ENCODE measurements at places on chromosomes 2 and 18.

- DNase-seq = no peak
Observed at GRCh38 chr18:44638034-44638540, 42.6 kb upstream of the SETBP1 start.

GRCh38 chr18:79664525-79665125, 15.0 kb upstream of the CTDP1 start:
- DNase-seq = no peak

DNA sequence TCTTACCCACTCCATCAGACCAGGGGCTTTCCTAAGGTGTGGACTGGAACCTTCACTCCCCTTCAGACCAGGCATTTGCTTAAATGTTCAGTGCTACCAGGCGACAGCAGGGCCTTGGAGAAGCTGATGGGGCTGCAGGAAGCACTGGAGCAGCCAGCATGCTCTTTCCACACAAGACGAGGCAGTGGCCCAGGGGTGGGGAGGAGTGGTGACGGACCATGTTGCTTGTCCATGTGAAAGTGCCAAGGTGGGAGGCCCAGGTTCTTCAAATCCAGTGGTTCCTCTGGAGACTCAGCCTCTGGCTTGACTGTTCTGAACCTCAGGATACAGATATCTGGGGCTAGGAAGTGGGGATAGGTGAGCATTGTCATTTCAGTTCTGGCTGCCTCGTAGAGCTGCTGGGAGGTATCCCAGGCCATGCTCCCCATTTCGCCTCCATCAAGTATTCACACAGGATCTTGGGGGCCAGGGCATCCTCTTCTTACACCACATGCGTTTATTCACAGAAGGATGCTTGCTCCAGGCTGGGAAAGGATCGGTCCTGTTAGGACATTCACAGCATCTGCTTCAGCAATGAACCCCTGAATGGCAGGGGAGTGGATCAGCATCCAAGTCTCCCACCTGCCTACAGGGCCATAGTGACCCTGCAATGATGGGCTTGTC, 62.2 kb downstream of the SFXN5 start:
- no peak for DNase-seq

- DNase-seq = no peak
Observed at GRCh38 chr2:100119235-100119634, 23.2 kb downstream of the AFF3 start.

DNA sequence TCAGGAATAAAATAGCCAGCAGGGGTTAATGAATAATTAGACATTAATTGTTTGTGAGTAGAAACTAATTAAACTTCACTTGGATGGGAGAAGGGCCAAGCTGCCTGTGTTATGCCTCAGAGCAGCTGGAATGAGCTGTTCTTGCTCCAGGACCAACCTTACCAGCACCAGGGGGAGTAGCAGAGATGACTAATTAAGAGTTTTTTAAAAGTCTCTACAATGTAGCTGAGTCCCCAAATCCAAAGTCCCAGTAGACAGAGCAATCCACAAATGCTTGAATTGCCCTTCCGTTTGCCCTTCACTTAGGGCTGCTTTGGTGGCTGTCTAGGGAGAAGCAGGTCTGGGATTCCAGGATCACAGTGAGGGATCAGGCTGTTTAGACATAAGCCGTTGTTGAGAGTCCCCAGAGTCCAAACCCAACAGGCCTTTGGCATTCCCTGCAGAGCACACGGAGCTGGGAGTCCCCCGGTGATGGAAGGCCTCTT, 59.4 kb downstream of the RHOB start:
- no peak for DNase-seq

DNA sequence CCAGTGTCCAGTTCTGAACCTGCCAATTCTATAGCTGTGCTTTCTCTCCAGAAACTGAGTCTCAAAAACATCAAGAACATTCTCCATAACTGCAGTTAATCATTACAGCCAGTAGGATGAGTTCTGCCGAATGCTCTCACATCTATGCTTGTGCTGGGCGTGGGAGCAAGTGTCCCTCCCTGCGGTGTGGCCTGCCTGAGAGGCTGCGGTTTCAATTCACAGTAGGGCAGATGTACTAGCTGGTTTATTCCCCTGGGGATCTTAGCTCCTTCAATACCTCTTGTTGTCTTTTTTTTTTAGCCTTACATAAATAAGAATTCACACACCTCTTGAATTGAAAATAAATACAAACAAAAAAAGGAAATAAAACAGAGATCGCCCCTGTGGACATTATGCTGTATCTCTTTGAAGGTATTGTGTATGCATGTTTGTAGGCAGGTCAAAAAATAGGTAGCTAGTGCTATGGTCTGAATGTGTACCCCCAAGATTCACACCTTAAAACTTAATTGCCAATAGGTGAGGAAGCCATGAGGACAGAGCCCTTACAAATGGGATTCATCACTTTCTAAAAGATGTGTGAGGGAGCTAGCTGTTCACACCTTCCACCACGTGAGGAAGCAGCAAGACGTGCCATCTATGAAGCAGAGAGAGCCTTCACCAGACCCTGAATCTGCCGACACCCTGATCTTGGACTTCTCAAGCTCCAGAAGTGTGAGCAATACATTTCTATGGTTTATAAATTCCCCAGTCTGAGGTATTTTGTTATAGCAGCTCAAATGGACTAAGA, 74.3 kb downstream of the BCL2L11 start:
- DNase-seq = no peak

- DNase-seq = no peak
Observed at GRCh38 chr2:220985561-220985960, 586.5 kb downstream of the EPHA4 start.

DNA sequence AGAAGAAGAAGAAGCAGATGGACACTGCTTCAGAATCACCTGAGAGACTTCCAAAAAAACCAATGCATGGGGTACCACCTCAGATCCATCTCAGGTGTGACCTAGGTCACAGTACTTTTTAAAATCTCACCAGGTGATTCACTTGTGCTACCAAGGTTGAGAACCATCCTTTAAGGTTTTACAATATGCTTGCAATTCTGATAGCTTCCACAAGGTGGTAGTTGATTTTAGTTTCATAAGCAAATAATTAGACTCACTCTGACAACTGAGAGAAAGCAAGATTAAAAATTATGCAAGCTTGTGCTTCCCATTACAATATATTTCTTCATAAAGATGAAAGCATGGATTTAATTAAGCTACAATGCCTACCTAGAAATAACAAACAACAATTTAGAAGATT, 355.1 kb downstream of the EN1 start:
- DNase-seq = no peak

DNA sequence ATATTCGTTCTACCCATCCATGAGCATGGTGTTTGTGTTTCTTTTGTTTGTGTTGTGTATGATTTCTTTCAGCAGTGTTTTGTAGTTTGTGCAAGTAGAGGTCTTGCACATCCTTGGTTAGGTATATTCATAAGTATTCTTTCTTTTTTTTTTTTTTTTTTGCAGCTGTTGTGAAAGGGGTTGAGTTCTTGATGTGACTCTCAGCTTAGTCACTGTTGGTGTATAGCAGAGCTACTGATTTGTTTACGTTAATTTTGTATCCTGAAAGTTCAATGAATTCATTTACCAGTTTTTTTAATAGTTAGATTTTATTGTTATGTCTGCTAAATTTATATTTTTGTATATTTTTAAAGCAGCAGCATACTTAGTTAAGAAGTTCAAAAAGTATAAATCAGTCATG, 834.4 kb upstream of the NRXN1 start:
- DNase-seq = no peak

- no peak for DNase-seq
Observed at GRCh38 chr2:183243758-183244157, 119.5 kb downstream of the NUP35 start.

DNA sequence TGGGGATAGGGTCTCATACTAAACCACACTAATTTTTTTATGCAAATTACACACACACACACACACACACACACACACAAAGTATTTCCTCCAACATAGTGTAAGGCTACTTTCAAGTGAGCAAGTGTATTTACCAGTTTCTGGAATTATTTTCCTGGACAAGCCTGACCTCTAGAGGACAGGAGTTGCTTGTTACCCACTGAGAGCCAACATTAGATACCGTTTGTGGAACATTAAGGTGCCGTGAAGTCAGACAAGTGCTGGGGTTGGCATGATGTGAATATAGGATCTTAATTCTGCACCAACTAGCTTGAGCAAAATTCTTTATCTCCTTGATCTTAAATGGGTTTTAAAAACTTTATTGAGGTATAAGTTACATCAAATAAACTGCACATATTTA, 39.3 kb upstream of the SERPINB2 start:
- no peak for DNase-seq

DNA sequence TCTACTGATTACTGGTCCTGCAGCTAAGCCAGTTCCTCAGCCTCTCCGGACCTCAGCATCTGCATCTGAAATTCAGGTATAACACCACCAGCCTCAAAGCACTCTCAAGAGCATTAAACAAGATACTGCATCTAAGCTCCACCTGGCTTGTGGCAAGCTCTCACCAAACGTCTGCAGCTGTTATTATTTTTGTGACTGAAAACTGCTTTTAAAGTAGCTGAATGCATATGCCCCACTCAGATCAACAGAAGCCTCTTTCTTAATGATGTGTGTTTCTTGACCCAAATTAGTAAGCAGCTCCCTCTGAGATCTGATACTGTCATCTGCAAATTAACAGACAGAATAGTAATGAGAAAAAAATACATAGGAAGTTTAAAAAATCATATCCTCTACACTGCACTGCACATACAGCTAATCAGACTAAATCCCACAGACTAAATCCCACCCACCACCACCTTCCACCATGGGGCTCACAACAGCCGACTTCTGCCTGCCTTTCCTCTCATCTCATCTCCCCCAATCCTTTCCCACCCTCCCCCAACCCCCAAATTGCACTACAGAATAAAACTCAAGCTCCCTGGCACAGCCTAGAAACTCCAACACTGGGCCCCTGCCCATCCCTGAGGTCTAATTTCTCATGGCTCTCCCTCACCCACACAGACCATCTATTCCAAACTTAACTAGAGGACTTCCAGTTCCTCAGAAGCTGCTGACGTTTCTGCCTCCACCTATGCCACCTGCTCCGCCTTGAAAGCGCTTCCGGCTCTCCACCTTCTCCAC, 52.9 kb downstream of the TMEM163 start:
- DNase-seq = no peak

GRCh38 chr2:202529389-202529788, 105.4 kb upstream of the FAM117B start:
- DNase-seq = no peak

DNA sequence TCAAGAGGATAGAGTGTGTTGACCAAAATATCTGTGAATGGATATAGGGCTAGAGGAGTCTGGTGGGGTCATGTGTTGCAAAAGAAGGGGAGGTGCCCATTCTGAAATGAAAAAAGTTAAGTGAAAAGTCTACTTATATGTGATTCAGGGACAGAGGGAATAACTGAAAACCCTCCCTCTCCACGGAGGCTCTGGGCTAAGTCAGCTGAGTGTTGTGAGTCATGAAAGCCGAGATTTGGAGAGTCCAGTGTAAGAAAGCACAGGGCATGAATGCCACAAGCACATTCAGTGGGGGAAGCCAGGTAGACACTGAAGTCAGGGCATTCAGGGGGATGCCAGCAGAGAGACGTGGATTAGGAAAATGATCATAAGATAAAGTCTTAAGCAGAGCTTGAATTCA, 871.9 kb downstream of the TSN start:
- DNase-seq = no peak

- no peak for DNase-seq
Observed at GRCh38 chr18:67425672-67426071, 90.8 kb downstream of the DSEL start.

GRCh38 chr18:76260941-76261472, 234.0 kb downstream of the ZNF516 start:
- no peak for DNase-seq

DNA sequence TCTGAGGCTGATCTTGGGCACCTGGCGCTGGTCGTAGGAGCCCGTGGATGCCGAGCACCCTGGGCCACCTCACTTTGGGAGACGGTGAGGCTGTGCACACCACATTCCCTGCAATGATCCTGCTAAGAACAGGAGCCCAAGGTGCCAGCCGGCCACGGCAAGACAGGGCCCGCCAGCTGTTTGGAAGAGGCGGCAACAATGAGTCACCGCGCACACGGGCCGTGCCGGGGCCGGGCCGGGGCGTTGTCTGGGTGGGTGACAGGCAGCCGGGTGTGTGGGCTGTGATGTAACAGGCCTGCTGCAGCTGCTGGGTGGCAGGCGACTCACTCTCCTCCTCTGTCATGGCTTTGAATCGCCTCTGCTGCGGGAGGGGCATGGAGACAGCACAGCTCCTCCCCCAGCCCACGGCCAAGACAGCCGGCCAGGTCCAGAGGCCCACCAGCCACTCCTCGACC, 49.7 kb upstream of the ODC1 start:
- no peak for DNase-seq

DNA sequence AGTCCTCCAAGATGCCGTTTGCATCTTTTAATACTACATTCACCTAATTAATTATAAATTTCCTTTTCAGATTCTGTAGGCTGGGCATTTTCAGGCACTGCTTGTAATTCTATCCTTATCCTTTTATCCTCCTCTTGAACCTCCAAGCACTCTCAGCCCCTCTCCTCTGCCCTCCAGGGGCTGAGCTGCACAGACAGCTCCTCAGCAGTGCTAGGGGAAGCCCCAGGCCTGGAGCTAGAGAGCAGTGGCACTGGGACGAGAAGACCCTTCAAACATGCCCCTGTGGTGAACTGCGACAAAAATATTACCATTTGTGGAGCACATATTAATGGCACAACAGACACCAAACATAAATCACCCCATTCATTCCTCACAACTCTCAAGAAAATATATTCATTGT, 32.9 kb downstream of the CFAP210 start:
- no peak for DNase-seq

DNA sequence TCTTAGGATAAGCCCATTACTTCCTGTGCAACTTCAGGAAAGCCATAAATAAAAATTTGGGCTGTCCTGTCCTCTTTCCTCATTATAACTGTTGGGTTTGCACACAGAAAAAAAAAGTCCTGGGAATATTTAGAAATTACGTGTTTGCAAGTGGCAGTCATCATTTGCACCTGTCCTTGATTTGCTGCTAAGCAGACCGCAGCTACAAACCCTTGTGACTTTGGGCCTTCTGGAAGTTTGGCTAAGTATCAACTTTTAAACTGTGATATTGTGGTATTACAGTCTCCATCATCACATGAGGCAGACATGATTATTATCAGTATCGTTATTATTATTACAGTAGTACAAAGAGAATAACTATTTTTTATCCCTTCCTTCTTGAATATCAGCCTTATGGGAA, 260.7 kb upstream of the SESTD1 start:
- no peak for DNase-seq
